ENCODE measurements at places on chromosomes 1 and 21. TPM values are rescaled to one million over a fixed set of nuclear protein-coding genes. Genes with fewer than 3 reads are reported as not detected.

DNA sequence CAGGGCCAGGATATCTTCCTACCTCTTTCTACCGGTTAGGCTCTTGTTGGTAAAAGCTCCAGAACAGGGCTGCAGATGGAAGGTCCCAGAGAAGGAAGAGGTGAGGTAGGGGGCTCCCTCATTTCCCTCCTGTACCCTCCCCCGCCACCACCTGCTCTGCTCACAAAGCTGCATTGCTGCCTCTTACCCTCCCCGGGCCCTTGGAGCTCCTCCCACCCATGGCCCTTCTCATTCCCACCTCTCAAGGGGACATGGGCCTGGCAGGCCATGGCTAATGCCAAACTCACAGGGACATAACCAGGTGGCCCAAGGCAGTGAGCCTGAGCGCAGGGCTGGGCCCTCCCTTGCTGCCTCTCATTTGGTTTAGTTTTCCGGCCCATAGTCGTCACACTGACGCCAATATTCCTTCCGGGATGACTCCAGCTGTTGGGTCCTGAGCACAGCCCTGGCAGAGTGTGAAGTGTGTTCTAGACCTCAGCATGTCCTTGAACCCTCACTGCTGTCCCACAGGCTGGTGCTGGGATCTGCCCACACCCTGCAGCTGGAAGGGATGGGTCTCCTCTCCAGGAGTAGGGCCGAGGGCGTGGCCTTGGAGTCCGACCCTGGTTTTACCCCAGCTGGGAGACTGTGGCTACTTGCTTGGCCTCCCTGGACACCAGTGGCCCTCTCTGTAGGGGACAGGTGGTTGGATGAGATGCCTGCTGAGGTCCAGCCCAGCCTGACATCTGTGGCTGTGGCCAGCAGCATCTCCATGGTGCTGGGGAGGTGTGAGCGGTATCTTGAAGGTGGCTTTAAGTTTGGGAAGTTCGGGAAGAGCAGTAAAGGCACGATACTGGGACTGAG, 104.6 kb downstream of the ARHGEF10L start:
- DNase-seq: no peak

- no peak for DNase-seq
Measured at GRCh38 chr21:38712071-38712470, 93.7 kb upstream of the ETS2 start.

DNA sequence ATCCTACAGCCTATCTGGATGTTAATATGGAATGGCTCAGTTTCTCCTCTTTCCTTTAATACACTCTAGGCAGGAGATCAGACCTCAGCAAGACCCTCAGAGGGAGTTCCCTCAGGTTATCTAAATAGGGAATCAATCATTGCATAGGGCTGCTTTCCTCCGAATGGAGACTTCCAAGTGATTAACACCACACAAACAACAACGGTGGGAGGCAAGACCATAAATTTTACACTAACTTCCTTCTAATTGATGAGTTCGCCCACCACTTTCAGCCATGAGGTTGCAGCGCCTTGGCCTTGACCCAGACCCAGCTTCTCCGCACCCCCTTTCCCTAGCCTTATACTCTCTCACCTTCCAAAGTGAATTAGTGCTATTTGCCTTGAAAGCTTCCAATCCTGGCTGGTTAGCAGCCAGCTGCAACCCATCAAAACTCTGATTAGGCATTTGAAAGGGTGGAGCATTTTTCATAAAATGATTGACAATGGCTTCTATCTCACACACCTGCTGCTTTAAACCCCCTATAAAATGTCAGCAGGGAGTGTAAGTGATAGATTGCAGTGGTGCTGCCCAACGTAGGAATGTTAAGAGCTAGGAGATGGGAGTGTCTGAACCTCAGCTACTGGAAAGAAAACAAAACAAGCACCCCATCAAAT, 534.9 kb upstream of the USP24 start:
- no peak for DNase-seq

DNA sequence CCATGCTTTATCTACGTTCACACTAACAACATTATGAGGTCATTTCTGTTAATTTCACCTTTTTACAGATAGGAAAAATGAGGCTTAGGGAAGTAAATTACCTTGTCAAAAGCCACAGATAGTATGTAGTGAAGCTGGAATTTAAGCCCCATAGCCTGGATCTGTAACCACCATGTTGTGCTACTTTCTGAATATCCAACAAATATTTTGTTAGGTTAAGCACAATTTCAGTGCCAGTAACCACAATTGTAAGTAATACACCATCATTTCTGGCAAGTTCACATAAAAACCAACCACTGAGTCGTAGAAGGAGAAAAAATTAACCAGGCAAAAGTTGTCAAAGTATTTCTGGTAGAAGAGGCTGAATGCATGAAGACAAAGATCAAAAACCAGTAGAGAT, 593.1 kb upstream of the CAMK1G start:
- DNase-seq: no peak

DNA sequence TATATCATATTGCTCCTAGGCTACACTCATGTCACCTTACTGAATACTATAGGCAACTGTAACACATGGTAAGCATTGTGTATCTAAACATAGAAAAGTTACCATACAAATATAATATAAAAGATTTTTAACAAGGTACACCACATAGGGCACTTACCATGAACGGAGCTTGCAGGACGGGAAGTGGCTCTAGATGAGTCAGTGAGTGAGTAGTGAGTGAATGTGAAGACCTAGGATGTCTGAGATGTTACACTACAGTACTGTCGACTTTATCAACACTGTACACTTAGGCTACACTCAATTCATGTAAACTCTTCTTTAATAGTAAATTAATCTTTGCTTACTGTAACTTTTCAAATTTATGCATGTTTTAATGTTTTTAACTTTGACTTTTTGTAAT, 81.0 kb upstream of the PLD5 start:
- DNase-seq: no peak

GRCh38 chr1:86061551-86061990, 95.0 kb downstream of the COL24A1 start:
- DNase-seq: peak; percentile 28

- no peak for DNase-seq
Measured at GRCh38 chr1:52531249-52531872, 21.5 kb downstream of the TUT4 start.

DNA sequence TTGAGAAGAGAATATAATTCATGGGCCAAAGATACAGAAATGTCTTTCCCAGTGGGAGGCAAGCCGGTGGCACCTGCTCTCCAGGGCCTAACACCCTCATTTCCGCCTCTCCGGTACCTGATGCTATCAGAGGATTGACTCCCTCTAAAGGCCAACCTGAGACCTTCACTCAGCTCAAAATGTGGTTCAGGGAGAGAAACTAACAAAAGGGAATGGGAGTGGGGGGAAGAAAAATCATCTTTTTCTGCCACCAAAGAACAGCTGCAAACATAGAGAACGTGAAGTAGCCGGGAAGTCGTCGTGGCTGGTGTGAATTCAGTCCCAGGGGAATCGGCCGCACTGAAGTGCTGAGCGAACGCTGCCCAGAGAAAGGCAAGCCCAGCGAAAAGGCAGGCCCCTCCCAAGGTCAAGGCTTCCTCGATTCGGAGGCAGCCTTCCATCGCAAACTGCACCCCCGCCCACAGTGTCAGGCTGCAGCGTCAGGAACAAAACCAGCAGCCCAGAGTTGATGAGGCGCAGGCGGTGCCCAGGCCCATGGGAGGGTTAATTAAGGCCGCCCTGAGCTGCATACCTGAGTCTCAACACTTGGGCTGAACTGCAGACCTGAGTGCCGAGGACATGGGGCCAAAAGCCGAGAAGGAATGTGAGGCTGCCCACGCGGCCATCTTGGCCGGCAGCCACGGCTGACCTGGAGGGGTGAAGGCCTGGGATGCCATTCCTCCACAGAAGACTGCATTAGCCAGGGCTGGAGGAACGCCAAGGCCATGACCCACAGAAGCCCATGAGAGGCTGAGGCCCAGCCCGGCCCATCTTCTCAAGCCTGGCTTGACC, 160.2 kb downstream of the PSMG1 start:
- DNase-seq: no peak

DNA sequence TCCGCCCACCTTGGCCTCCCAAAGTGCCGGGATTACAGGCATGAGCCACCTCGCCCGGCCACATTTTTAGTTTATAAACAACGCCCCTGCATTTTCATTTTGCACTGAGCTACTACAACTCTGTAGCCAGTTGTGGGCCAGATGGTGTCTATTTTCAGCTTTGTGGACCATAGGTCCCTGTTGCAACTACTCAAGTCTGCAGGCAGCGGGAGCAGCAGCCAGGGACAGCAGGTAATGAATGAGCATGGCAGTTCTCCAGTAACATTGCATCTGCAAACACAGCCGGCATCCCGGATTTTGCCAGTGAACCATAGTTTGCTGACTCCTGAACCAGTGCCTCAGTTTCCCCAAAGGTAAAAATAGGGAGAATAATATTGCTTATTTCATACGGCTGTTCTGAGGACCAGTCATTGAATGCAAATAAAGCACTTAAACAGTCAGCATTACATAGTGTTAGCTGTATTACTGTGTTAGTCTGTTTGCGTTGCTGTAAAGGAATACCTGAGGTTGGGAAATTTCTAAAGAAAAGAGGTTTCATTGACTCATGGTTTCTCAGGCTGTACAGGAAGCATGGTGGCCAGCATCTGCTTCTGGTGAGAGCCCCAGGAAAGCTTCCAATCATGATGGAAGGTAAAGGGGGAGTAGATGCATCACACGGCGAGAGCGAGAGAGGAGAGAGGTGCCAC, 65.5 kb upstream of the SLC45A1 start:
- DNase-seq: no peak

DNA sequence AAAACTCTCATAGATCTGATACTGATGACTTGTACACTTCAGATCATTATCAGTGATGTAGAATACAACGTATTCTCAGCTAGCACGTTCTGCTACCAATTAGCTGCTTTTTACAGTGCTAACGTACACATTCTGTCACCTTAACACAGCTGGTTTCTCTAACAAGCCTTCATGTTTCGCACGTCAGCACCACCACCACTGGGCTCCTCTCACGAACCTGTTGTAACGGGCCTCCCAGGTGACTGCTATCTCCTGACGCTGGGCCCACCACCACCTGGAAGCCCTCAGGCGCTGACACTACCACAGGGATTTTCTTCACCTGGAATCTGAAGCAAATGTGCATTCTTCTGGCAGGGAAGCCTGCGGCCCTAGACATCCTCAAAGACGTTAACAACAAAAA, 19.8 kb downstream of the TOMM20 start:
- DNase-seq: no peak

GRCh38 chr1:99232172-99232571, 32.1 kb upstream of the PLPPR4 start:
- DNase-seq: no peak

- no peak for DNase-seq
Measured at GRCh38 chr21:32185726-32186125, 93.1 kb downstream of the MIS18A start.

DNA sequence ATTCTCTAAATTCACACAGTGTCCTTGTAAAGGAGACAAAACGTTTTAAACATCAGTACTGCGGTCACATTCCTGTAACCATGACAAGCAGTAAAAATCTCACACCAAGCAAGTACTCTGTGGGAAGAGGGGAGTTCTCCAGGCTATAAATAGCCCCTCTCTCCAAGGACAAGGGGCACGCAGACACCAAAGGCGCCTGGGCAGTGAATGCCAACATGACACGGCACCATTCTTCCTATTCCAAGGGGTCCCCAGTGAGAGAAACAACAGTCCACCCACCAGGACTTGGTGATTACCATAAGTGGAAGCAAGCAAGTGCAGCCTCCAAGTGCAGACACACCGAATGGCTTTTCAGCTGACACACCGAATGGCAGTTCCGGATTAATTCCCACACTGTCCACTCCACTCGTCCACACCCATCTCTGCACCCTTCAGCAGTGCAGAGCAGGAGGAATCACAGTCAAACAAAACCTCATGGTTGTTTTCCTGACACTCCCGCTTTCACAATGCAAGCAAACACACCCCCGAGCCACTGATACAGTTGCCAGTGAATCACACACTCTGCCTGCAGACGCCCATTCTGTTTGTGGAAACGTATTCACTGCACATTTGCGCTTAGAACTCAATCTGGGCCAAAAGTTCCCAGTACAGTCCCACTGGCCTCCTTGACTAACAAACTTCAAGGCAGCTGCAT, 1.8 kb downstream of the PTTG1IP start:
- no peak for DNase-seq

- no peak for DNase-seq
Measured at GRCh38 chr1:205447457-205448341, 8.1 kb downstream of the BLACAT1 start.

- no peak for DNase-seq
Measured at GRCh38 chr1:114729782-114730181, 13.2 kb upstream of the NRAS start.

DNA sequence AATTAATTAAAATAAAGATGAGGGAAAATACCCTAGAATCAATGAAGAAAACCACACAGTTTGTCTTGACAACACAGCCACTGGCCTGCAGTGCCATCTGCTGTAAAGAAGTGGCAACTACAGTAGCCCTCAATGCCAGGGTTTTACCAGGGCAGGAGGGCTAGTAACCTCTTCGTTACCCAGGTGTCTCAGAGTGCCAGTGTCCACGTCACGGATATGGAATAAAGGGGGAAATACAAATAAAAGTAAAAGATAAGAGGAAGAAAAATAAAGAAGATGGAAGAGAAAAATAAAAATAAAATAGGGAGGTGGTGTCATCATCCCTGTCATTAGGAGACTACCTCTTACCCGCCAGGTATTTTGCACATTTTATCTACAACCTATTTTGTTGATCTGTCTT, 14.2 kb upstream of the SLC44A3 start:
- peak; percentile 64 for DNase-seq

- no peak for DNase-seq
Measured at GRCh38 chr1:27604579-27605299, 795 bp upstream of the AHDC1 start.

Gene OLFML3
- polyA plus RNA-seq: 149 TPM

Gene RHOU
- polyA plus RNA-seq: 21.2 TPM

Gene FCER1G
- polyA plus RNA-seq: 21.4 TPM

Gene TCHHL1
- polyA plus RNA-seq: not detected

Gene ICOSLG
- polyA plus RNA-seq: 10.6 TPM

Gene KCNA2
- 0.52 TPM for polyA plus RNA-seq

Gene KCNJ9
- polyA plus RNA-seq: 0.09 TPM
